ENCODE measurements at places on chromosomes 1 and 21.

GRCh38 chr1:73910466-73910865, 287.5 kb downstream of the LRRIQ3 start:
- DNase-seq, result peak; percentile 98

GRCh38 chr1:209723756-209724693, 19.4 kb downstream of the HSD11B1 start:
- no peak for DNase-seq

DNA sequence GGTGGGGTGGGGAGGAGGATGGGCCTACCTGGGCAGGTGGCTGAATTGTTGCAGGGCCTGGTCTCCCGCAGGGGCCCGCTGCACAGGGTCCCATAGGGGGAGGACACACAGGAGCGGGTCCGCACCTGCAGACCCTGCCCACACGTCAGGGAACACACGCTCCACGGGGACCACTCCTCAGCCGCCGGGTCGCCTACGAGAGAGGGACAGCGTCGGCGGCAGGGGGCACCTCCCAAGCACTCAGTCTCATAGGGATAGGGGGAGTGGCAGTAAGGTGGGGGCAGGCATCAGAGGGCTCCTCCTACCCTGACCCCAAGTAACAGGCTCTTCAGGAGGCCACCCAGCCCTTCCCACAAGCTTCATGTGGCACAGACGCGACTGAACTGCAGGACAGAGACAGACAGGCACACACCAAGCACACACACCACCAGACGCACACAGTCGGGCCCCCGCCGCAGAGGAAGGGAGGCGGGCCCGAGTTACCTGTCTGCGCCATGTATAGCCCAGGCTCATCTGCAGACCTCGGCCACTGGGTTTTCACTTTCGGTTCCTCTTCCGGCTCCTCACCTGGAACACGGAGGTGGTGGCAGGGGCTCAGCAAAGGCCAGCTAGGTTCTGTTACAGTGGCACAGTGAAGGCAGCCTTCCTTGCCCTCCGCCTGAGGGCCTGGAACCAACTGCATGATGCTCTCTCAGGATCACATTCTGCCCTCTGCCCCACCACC, 19.8 kb downstream of the ADGRB2 start:
- no peak for DNase-seq

- no peak for DNase-seq
These were observed 62.9 kb upstream of the LRRC7 start for GRCh38 chr1:69504730-69505252.

DNA sequence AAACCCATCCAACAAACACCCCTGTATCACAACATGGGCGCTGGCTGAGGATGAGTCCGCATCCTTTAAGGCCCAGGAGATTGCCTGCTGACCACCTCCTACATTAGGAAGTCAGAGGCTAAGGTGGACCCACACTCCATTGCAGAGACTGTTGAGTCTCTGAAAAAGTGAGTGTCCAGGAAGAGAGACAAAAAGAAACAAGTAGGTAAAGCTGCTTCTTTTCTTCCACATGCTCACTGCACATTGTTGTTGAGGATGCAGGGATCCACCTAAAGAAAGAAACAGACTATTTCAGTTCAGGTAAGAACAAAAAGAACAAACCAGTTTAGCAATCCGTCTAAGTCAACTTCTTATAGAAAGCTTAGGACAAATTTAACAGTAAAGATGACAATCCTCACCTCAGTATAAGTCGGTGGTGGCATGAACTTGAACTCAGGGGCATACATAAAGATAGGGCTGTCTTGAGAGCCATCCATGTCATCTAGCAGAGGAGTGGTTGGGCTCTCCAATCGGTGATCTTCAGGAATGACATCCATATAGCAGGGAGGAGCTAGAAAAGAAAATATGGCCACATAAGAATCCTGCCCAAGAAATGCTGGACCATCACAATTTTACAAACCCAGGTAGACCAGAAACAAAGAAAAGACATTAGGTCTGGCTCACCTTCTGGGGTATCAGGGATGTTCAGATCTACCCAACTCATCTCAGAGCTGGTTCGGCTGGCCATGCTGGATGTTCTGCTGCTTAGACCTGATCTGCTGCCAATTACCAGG, 2.6 kb downstream of the TXNIP start:
- DNase-seq, result no peak

DNA sequence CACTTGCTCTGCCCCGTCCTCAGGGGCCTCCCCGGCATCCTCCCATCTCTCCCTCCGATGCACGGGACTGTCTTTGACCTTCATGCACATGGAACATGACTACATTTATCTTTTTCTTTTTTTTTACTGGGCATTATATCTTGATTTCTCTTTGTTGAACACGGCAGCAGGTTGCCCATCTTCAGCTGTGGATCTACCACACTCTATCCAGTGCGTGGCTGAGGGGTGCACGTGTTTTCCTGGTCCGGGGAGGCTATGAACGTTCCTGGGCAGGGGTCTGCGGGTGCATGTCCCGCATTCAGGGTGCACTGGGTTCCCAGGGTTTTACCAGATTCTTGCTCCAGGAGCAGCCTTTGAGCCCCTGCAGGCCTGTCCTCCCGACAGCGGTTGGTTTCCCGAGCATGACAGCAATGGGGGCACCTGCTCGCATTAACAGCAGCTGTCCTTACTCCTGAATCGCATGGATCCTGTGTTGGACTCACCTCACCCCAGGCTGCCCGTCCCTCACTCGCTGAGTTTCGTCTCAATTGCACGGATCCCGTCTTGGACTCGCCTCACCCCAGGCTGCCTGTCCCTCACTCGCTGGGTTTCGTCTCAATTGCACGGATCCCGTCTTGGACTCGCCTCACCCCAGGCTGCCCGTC, 7.4 kb downstream of the POFUT2 start:
- DNase-seq, result no peak

DNA sequence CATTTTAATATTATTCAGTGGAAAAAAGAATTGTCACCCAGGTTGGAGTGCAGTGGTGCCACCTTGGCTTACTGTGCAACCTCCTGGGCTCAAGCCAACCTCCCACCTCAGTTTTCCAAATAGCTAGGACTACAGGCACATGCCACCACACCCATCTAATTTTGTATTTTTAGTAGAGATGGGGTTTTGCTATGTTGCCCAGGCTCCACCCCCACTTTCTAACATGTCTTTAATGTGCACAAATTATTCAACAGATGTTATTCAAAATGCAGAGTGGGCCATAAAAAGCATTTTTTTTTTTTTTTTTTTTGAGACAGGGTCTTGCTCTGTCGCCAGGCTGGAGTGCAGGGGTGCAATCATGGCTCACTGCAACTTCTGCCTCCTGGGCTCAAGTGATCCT, 17.3 kb downstream of the DDX59 start:
- no peak for DNase-seq

DNA sequence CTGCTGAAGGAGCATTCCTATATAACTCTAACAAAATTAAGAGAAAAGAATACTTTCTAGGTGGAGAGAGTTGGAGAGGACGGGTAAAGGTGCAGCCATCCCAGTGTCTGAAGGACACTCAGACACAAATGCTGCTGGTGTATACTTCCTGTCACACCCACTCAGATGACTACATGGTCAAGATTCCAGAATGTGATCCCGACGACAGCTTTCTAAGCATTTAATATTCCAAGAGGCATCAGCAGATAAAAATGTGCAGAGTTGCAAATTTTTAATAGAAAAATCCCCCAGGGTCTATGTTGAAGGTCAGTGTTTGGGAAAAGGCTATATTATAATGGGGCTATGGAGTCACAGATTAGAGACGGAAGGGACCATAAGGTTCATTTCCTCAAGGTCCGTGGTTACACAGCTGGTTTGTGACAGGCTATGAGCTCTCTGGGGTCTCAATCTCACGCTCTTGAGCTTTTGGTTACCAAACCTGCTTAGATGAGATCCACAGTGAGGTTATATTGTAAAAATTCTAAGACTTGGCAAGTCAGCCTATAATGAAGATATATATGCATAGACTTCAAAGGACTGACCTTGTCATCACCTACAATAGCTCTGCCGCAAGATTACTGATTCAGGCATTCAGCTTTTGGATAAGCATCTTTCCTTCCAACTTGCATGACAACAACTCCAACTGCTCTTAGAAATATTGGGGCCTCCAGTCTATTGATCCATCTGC, 35.1 kb downstream of the ZNF281 start:
- peak; percentile 73 for DNase-seq

DNA sequence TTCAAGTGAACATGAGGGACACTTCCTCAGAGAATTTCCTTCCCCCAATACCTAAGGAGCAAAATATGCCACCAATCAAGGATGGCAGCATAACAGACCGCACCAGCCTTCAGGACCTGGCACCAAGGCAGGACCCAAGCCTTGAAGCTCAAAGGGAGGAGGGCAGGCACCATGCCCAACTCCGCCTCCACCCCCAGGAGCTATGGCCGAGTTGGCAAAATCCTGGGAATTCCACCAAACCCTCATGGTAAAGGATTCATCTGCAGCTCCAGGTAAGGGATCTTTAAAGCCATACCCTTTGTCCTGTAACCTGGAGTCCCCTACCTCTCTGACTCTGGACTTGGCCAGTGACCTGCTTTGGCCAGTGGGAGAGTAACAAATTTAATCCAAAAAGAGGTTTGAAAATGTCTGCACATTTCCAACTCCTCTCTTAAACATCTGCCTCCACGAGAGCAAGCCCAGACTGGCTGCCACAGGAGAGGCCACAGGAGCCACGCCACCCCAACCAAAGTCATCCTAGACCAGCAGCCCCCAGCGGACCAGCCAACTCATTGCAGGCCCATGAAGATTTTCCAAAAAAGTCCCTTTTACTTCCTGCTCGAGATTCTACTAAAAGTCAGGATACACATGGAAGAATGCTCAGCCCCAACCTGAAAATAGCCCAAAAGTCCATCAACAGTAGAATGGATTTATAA, 41.9 kb downstream of the NPHP4 start:
- DNase-seq, result no peak

GRCh38 chr1:98402860-98403259, 258.7 kb upstream of the SNX7 start:
- DNase-seq, result no peak

DNA sequence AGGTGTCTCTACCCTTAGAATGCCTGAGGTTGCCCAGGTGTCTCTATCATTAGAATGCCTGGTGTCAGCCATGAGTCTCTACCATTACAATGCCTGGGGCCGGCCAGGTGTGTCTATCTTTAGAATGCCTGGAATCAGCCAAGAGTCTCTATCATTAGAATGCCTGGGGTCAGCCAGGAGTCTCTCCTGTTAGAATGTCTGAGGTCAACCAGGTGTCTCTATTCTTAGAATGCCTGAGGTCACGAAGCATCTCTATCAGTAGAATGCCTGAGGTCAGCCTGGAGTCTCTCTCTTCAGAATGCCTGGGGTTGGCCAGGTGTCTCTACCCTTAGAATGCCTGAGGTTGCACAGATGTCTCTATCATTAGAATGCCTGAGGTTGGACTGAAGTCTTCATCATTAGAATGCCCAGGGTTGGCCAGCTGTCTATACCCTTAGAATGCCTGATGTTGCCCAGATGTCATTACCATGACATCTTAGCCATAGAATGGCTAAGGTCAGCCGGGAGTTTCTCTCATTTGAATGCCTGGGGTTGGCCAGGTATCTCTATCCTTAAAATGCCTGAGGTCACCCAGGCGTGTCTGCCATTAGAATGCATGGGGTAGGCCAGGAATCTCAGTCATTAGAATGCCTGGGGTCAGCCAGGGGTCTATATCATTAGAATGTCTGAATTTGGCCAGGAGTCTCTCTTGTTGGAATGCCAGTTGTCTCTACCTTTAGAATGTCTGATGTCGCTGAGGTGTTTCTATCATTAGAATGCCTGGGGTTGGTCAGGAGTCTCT, 44.0 kb downstream of the RNF187 start:
- DNase-seq, result no peak

DNA sequence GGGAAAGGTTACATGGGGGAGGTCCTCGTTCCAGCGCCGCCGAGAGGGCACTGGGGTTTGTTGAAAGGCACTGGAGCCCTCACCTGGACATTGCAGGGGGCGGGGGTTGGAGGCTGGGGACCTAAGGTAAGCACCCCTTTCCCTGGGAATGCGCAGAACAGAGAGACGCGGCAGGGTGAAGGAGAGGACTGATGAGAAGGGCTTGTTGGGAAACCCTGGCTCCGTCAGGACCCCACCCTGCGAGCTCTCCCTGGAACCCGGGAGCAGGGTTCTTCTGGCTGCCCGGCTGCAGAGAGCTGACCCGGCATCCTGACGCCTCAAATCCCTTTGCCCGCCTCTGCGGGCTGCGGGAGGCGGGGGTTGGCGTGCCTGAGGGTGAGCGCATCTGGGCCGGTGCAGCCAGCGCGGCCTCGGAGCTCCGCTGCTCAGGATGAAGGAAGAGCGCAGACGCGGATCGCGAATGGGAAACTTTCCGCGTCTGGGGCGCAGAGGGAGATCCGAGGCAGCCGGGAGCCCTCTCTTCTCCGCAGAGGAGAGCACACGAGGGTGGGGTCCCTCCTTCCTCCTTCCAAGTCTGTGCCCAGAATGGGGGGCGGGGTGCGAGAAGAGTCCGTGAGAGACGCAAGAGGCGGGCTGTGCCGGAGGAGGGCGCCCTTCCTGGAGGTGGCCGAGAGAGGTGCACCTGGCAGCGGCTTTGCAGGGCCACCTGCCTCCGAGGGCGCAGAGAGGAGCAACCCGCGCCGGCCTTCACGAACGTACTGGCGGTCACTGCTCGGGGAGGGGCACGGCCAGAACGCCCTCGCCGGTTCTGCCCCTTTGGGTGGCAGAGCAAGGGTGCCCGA, 2.4 kb downstream of the IGSF21 start:
- no peak for DNase-seq

DNA sequence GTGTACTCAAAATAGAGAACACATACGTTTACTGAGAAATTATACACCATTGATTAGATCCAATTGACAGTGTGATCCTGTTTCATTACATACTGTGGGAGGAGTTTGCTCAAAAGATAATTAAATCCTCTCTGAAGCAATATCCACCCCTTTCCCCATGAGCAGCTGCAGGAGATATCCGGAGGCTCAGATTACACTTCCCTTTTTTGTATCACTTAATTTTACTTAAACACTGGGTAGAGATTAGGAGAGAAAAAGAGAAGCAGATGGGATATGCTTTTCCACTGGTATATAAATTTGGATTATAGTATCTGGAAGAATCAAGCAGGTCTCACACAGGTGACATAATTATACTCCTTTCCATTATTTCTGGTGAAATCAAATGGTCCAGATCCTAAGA, 333.3 kb upstream of the ZRANB2 start:
- no peak for DNase-seq

DNA sequence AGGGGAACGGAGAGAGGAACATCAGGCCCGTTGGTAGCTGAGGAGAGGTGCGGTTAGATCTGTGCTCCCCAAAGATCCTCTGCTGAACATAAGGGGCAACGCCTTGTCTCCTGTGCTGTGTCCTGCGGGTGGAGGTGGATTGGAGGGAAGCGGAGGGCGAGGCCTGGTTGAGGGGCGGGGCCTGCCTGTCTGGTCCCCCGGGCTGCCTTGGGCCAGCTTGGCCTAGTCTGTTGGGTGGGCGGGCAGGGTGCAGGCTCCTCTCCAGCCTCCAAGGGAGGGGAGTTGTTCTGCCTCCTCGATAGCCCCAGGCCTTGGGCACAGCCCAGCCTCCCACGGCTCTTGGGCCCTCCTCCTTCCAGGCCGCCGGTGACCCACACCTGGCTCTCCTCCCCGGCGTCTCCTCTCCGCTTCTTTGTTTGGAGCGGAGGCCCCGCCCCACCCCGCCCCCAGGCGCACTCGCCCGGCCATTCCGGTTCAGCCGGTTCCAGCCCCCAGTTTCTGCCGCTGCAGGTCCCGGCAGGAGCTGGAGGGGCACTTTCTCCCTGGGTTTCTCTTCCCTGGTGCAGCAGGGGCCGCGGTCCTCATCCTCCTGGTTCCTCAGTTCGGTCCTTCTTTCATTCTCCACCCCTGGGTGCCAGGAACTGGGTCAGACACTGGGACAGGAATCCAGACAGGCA, 19.4 kb downstream of the PTPRF start:
- DNase-seq, result no peak

Measured in RCC 7860 (cell line).